HepG2 (cell line): ENCODE measurements at places on chromosomes 4 and X.

DNA sequence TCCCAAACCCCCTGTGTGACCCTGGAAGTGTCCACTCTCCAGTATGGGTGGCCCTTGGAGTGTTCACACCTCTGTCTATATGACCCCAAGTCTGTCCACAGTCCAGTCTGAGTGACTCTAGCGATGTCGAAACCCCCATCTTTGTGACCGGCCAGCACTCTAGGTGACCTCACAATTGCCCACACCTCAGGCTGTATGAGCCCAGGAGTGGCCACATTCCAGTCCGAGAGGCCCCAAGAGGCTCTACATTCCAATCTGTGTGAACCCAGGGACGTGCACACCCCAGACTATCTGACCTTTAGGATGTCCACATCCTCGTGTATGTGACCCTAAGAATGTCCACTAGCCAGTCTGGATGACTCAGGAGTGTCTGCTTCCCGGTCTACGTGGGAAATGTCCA is 7.3 kb upstream of the GLOD5 start:
- H3K4me1 ChIP-seq = peaks cover 48% of the 10 kb centered on the region
- no peaks in the 10 kb centered on the region for H3K36me3 ChIP-seq
- no peak overlapping the region for H3K27ac ChIP-seq
- DNase-seq = peak; percentile 55
- H3K27me3 ChIP-seq = no peaks in the 10 kb centered on the region

- H3K36me3 ChIP-seq = no peaks in the 10 kb centered on the region
- H3K27ac ChIP-seq = no peak overlapping the region
- no peak for DNase-seq
- no peak overlapping the region for H3K4me3 ChIP-seq
Measured at GRCh38 chrX:39716802-39717540, 380.8 kb downstream of the BCOR start.

- H3K4me1 ChIP-seq = no peaks in the 10 kb centered on the region
- H3K4me3 ChIP-seq = no peak overlapping the region
- DNase-seq = no peak
- no peak overlapping the region for H3K27ac ChIP-seq
Measured at GRCh38 chr4:116878280-116878679, 207.1 kb downstream of the TRAM1L1 start.

- peak; percentile 70 for DNase-seq
- H3K4me1 ChIP-seq = peaks cover 50% of the 10 kb centered on the region
- H3K36me3 ChIP-seq = peaks cover 3% of the 10 kb centered on the region; the same call in 1 of the 2 replicates
Measured at GRCh38 chrX:153649178-153649914, 2.3 kb downstream of the DUSP9 start.

- H3K4me1 ChIP-seq = peaks cover 9% of the 10 kb centered on the region; the same call in 1 of the 2 replicates
- DNase-seq = no peak
- peaks cover 30% of the 10 kb centered on the region for H3K27me3 ChIP-seq
- H3K36me3 ChIP-seq = no peaks in the 10 kb centered on the region
- H3K4me3 ChIP-seq = no peak overlapping the region
Measured at GRCh38 chr4:41878991-41879491, 56.2 kb upstream of the TMEM33 start.

GRCh38 chr4:21202959-21203358 is 502.7 kb downstream of the PACRGL start:
- DNase-seq = no peak
- H3K4me1 ChIP-seq = peaks cover 31% of the 10 kb centered on the region
- no peaks in the 10 kb centered on the region for H3K36me3 ChIP-seq
- no peaks in the 10 kb centered on the region for H3K27me3 ChIP-seq
- H3K27ac ChIP-seq = no peak overlapping the region

GRCh38 chr4:124429746-124430250 is 282.7 kb downstream of the ANKRD50 start:
- DNase-seq = no peak
- H3K27ac ChIP-seq = no peak overlapping the region
- no peaks in the 10 kb centered on the region; the same call in 1 of the 2 replicates for H3K4me1 ChIP-seq
- H3K27me3 ChIP-seq = no peaks in the 10 kb centered on the region
- H3K4me3 ChIP-seq = no peak overlapping the region

- no peaks in the 10 kb centered on the region for H3K27me3 ChIP-seq
- H3K4me3 ChIP-seq = no peak overlapping the region
- no peaks in the 10 kb centered on the region for H3K36me3 ChIP-seq
- no peak overlapping the region for H3K27ac ChIP-seq
Measured at GRCh38 chr4:110002326-110002725, 89.6 kb downstream of the EGF start.

GRCh38 chrX:149829751-149830191 is 48.0 kb downstream of the MAGEA9 start:
- H3K4me1 ChIP-seq = no peaks in the 10 kb centered on the region
- no peak for DNase-seq
- H3K27me3 ChIP-seq = no peaks in the 10 kb centered on the region
- no peaks in the 10 kb centered on the region for H3K36me3 ChIP-seq

DNA sequence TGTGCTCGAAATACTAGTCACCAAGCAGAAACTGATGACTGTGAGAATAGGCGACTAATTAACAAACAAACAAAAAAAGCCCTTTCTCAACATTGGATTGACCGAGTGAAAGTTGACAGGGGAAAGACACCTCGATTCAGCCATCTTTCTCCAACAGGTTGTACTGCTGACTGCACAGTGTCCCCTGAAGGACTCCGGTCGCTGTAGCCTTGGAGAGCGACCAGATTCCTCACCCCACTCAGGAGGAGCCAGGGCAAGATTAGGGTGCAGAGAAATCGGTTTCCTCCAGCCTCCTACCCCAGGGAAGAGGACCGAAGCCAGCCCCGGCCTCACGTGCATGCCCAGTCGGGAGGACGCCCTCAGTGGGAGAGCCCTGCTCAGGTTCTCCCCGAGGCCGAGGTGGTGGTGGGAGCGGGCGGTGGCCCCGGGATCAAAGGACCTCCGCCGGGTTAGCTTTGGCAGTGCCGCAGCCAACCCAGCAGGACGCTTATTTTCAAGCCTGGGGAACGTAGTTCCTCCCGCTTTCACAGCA is 1.1 kb upstream of the RAP1GDS1 start:
- H3K27me3 ChIP-seq = no peaks in the 10 kb centered on the region
- no peaks in the 10 kb centered on the region for H3K36me3 ChIP-seq
- H3K4me3 ChIP-seq = peak overlapping the region; percentile 84
- H3K27ac ChIP-seq = peak overlapping the region; percentile 95

GRCh38 chr4:90503677-90504076 is 376.5 kb downstream of the CCSER1 start:
- no peak overlapping the region for H3K27ac ChIP-seq
- H3K27me3 ChIP-seq = no peaks in the 10 kb centered on the region
- no peak overlapping the region for H3K4me3 ChIP-seq

DNA sequence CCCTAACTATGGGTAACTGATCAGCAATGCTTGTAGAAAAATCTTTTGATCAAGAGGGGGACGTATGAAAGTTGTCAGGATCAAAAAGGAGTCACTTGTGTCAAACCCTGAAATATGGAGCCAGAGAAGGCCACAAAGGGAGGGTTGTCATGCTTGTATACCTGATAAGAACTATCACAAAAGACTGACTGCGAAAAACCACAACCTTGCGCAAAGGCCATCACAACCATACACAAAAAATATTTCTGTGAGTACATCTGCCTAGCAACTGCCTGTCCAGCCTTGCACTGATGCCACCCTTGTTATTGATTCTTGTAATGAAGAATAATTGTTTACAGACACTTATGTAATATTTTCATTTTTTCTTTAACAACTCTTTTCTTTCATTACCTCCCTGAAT is 22.8 kb upstream of the EIF4E start:
- H3K4me3 ChIP-seq = no peak overlapping the region
- H3K36me3 ChIP-seq = no peaks in the 10 kb centered on the region
- no peaks in the 10 kb centered on the region for H3K4me1 ChIP-seq
- no peak overlapping the region for H3K27ac ChIP-seq

GRCh38 chrX:72299891-72300630 is 5.7 kb downstream of the CITED1 start:
- no peak for DNase-seq
- H3K27me3 ChIP-seq = no peaks in the 10 kb centered on the region; the same call in 1 of the 2 replicates

GRCh38 chr4:165426823-165427222 is 48.0 kb downstream of the CPE start:
- peaks cover 6% of the 10 kb centered on the region; the same call in 2 of the 3 replicates for H3K36me3 ChIP-seq
- no peaks in the 10 kb centered on the region for H3K4me1 ChIP-seq
- H3K27me3 ChIP-seq = no peaks in the 10 kb centered on the region
- H3K27ac ChIP-seq = no peak overlapping the region
- no peak for DNase-seq

DNA sequence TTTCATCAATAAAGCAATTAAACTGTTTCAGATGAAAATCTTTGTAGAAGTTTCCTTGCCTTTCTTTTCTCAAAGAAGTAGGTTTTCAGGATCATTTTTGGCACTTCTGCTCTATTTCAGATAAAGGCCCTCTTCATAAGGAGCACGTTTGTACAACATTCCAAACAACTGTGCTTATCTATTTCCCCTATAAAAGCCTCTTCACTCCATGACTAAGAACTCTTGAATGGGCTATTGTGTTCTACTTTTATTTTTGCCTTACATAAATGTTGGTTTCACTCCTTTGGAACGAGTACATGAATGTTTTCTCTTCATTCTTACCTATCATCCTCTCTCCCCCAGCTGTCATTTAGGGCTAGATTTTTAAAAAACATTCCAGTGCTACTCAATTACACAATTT is 288.0 kb upstream of the PPP1R2C start:
- no peak overlapping the region for H3K27ac ChIP-seq
- H3K36me3 ChIP-seq = no peaks in the 10 kb centered on the region
- no peaks in the 10 kb centered on the region for H3K4me1 ChIP-seq

- H3K27ac ChIP-seq = no peak overlapping the region
- H3K4me3 ChIP-seq = no peak overlapping the region
- H3K27me3 ChIP-seq = no peaks in the 10 kb centered on the region
- no peak for DNase-seq
Measured at GRCh38 chrX:11266573-11267003, 26.6 kb upstream of the AMELX start.

- no peak overlapping the region for H3K4me3 ChIP-seq
- no peaks in the 10 kb centered on the region for H3K36me3 ChIP-seq
- H3K27me3 ChIP-seq = no peaks in the 10 kb centered on the region
- no peak overlapping the region for H3K27ac ChIP-seq
- H3K4me1 ChIP-seq = peaks cover 7% of the 10 kb centered on the region; the same call in 1 of the 2 replicates
Measured at GRCh38 chrX:155144926-155145325, 71.3 kb upstream of the VBP1 start.

- H3K27ac ChIP-seq = no peak overlapping the region
- H3K27me3 ChIP-seq = no peaks in the 10 kb centered on the region
- H3K4me1 ChIP-seq = peaks cover 20% of the 10 kb centered on the region
- no peak for DNase-seq
- H3K4me3 ChIP-seq = no peak overlapping the region
- H3K36me3 ChIP-seq = no peaks in the 10 kb centered on the region; the same call in 2 of the 3 replicates
Measured at GRCh38 chrX:109623997-109624396, 975 bp downstream of the KCNE5 start.

DNA sequence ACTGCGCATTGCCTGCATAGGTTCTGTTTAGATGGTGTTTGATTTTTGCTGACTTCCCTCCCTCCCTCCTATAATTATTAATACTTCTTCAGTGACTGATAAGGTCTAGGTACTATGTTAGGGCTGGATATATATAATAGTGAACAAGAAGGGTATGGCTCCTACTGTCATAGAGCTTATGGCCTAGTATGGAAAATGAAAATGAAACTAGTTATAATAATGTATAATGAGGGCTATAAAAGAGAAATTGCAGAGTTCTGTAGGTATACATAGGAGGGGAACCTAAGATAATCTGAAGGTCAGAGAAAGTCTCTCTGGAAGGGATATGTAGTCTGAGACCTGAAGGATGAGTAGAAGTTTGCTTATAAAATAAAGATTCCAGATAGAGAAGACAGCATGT is 102.1 kb downstream of the DCK start:
- H3K36me3 ChIP-seq = no peaks in the 10 kb centered on the region
- no peak overlapping the region for H3K27ac ChIP-seq
- no peak overlapping the region for H3K4me3 ChIP-seq
- H3K27me3 ChIP-seq = no peaks in the 10 kb centered on the region
- DNase-seq = no peak

DNA sequence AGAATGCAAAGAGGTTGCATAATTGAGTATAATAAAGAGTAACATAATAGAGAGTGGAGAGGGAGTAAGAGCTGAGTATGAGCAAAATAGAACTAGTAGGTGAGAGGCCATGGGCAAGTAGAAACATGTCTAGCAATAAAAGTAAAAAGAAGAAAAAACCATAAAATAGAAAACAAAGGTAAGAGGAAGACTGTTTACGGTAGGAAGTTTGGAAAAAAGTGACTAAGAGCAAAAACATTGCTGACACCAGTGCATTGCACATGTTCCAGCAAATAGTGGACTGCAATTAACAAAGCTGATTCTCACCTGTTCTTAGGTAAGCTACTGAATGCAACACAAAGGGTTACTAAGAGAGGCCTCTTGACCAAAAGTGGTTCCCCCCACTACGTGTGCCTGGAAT is 202.9 kb downstream of the TEX13A start:
- H3K4me1 ChIP-seq = no peaks in the 10 kb centered on the region
- no peak overlapping the region for H3K27ac ChIP-seq
- no peaks in the 10 kb centered on the region for H3K27me3 ChIP-seq
- no peaks in the 10 kb centered on the region for H3K36me3 ChIP-seq
- no peak overlapping the region for H3K4me3 ChIP-seq
- no peak for DNase-seq
